ENCODE measurements at places on chromosomes 6 and 20.

DNA sequence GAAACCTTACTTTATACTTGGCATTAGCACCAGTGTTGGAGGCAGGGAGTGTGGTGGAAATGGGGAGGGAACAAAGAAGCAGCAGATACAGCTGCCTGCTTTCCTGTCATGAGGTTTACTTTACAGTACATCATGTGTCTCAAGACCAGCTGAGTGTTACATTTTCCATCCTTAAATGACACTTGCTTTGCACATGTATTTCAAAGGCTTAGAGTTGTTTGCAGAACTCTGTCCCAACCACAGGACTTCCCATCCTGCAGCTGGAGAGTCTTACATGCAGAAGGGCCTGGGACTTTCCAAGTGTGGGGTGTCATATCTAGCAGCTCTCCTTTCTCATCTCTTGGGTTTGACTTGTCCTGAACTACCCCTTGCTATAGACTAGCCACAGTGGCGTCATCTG, 395.9 kb downstream of the DHX35 start:
- no peak for DNase-seq

- no peak for DNase-seq
Measured at GRCh38 chr6:19690325-19691075, 146.7 kb upstream of the ID4 start.

- no peak for DNase-seq
Measured at GRCh38 chr20:35306931-35307517, 14.8 kb upstream of the FAM83C start.

- DNase-seq, result no peak
Measured at GRCh38 chr6:69880601-69881000, 14.2 kb downstream of the COL19A1 start.

DNA sequence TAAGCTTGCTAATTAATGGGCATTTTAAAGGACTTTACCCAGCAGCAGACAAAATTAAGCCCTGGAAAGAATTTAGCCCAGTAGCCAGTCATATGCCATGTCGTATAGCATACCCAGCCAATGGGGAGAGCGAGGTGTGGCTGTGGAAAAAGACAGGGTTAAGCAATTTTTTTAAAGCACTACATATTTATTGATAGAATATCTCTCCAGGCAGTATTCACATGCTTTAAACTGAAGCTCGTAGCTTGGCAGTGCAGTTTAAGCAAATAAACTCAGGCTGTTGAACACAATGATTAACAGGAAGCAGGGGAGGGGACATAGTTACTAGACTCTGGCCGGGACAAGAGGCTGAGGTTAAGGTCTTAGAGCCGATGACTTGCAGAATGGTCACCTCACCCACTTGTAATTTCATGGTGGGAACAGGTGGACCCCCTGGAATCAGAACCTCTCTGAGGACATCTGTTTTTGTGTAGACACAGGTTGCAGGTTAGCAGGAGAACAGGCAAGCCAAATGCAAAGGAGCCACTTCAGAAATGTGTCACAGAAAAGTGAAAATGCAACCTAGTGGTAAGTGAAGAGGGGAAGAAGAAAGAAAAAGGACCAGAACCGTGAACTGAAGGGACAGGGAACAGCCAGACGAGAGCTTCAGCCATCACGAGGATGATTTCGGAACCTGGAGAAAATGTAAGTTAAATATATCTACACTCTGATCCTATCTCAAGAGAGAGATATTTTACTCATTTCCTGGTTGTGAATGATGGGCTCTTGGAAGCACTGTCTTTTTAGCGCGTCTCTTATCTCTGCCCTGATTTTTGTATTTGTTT, 7.2 kb downstream of the GCNT2 start:
- no peak for DNase-seq

GRCh38 chr20:39800111-39800510, 838.0 kb downstream of the DHX35 start:
- DNase-seq, result no peak

DNA sequence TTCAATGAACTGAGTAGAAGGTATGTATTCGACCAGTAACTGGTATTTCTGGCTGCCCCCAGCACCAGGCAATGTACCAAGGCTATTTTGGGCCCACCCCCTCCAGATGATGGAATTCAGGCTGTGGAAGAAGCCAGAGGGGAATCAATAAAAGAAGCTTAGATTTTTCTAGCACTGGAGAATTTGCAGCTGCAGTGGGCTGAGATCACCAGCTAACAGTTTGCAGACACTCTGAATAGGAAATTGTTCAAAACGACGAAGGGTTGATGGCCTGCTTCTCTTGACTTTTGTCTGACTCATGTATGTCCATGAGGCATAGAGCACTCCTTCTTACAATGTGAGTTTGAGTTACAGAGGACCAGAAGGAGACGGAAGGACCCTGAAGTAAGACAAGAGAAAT, 32.4 kb upstream of the FBXO9 start:
- DNase-seq, result no peak

DNA sequence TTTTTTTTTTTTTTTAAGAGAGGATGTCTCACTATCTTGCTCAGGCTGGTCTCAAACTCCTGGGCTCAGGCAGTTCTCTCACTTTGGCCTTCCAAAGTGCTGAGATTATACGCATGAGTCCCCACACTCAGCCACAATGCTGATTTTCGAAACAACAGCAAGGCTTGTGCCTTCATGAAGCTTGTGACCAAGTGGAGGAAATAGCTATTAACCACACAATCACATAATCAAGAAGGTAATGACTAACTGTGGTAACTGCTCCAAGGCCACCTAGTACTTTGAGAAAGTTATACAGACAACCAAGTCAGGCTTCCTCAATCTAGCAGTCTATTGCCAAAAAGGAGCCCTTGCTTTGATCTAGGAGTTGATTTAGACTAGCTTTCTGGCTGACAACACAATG, 46.3 kb downstream of the SOD2 start:
- no peak for DNase-seq

DNA sequence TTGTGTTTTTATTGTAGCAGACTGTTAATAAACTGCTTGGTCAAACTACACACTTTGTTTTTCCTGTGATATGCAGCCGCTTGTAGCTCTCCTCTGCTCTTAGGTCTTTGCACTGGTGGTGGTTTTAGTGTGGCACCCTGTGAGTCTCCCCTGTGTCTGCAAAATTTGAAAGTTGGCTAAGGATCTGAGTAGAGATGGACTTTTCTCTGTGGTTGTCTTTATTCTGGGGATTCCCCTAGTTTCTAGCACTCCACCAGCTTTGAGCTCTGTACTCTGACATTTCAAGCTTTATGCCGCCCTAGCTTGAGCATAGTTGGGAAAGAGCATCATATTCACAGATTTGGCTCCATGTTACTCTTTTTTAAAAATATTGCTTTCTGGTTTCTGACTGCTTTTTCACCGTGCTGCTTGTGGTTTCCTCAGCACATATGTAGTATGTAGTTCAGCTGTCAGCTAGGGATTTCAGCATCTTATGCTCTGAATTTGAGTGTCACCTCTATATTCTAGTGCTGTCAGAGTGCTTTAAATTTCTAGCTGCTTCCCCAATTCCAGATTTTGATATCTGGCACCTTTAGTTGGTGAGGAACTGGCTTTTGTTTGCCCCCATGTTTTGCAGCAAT, 25.4 kb downstream of the CDYL start:
- DNase-seq, result no peak

DNA sequence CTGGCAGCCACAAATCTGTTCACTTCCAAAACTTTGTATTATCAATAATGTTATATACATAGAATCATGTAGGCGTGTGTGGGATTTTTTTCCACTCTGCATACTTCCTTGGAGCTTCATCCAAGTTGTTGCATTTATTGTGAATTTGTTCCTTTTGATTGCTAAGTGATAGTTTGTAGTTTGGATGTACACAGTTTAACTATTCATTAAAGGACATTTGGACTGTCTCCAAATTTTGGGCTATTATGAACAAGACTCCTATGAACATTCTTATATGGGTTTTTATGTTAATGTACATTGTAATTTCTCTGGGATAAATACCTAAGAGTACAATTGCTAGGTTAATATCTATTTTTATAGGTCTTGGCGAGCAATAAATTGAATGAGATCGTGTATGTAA, 36.2 kb upstream of the GCNT2 start:
- no peak for DNase-seq

- DNase-seq, result no peak
Measured at GRCh38 chr6:144211160-144211559, 60.8 kb downstream of the STX11 start.

- DNase-seq, result no peak
Measured at GRCh38 chr20:63055575-63056235, 48.9 kb upstream of the BHLHE23 start.

DNA sequence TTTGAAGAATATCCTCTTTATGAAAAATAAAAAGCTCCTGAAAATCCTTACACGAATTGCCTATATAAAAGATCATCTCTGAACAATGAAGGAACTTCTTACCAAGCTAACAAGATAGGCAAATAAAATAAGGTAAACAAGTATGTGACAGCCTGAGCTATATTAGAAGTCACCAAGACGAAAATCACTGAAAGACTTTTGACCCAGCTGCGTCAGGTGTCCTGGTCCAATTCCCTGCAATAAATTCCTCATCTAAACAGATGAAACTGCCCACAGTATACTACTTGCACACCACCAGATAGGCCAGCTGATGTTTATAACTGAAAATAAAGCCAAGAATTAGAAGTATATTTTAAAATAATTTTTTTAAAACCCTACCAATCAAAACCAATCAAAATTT, 67.4 kb upstream of the RUNX2 start:
- DNase-seq, result no peak

DNA sequence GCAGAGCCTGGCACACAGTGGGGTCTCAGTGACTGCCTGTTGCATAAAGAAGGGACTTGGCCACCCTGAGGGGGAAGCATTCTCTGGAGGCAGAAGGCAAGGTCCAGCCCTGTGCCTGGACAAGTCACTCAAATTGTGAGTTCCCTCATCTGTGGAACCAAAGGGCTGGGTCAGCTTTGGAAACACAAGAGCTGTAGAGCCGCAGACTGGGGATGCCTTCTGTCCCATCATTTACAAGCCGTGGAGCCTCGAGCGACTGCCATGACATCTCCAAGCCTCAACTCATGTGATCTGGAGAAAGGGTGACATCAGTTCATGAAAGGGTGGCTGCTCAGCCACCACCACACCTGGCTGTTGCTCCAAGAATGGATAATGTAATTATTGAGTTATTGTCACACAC, 20.4 kb upstream of the SIRPD start:
- DNase-seq, result no peak

DNA sequence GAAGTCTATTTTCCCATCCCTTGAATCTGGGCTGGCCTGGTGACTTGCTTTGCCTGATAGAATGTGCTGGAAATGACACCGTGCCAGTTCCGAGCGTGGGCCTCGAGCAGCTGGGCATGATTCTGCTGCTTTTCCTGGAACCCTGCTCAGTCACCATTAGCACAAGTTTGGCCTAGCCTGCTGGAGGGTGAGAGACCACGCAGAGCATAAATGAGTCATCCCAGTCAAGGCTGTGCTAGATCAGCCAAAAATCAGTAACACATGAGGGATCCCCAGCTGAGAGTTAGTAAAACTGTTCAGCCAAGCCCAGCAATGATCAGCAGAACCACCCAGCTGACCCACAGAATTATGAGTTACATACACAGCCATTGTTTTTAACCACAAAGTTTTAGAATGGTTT, 74.8 kb upstream of the TOP1 start:
- DNase-seq, result no peak

DNA sequence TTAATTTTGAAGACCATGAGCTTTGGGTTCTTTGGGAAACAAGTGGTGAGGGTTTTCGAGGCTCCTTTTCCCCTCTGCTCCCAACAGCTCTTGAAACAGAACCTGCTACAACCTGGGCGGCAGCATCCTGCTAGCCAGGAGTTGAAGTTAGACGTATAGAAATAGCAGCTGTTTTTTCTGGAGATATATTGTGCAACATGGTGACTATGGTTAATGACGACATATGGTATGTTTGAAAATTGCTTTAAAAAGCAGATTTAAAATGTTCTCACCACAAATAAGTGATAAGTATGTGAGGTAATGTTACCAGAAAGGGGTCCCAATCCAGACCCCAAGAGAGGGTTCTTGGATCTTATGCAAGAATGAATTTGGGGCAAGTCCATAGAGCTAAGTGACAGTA, 138.9 kb downstream of the PDE7B start:
- DNase-seq, result no peak

GRCh38 chr20:19648024-19648423, 110.0 kb upstream of the RIN2 start:
- DNase-seq, result no peak

GRCh38 chr6:100806296-100806695, 74.8 kb downstream of the ASCC3 start:
- DNase-seq, result no peak

- DNase-seq, result no peak
Measured at GRCh38 chr6:67544851-67545452, 1090.1 kb upstream of the ADGRB3 start.

DNA sequence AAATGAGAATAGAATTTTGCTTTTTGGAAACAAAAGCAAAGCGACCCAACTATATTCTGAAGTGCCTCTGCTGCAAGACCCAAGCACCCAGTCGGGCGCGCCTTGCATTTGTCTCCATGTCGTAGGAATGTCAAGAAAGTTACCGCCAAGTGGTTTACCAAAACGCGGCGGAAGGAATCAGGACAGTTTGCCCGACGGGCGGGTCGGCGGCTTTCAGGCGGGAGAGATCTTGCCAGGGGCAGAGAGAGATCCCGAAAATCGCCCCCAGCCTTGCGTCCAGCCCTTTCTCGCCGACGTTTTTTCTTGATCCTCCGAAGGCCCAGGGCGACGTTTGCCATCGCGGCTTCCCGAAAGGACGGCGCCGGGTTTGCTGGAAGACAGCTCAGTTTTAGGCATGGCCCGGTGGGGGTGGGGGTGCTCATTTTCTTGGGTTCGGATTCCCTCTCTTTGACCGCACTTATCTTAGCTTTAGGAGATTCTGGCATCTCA, 4.0 kb upstream of the LIN28B start:
- DNase-seq, result no peak

GRCh38 chr20:34618676-34619075, 58.2 kb downstream of the PIGU start:
- DNase-seq, result no peak

GRCh38 chr6:147081076-147081609, 123.1 kb upstream of the STXBP5 start:
- DNase-seq, result no peak

- no peak for DNase-seq
Measured at GRCh38 chr20:24653306-24653705, 183.9 kb downstream of the SYNDIG1 start.

- no peak for DNase-seq
Measured at GRCh38 chr6:136323431-136324112, 33.9 kb upstream of the BCLAF1 start.

GRCh38 chr6:37324131-37325033, 29.4 kb upstream of the RNF8 start:
- DNase-seq, result no peak

- no peak for DNase-seq
Measured at GRCh38 chr6:161745128-161745527, 471.3 kb upstream of the AGPAT4 start.
